ENCODE measurements at places on chromosomes 7 and 10. TPM values are rescaled to one million over a fixed set of nuclear protein-coding genes. Genes with fewer than 3 reads are reported as not detected.

The NIPSNAP2 gene
- total RNA-seq, result 47.7 TPM

The NOLC1 gene
- total RNA-seq, result 37.9 TPM

The GPR85 gene
- total RNA-seq, result 2.9 TPM

DNA sequence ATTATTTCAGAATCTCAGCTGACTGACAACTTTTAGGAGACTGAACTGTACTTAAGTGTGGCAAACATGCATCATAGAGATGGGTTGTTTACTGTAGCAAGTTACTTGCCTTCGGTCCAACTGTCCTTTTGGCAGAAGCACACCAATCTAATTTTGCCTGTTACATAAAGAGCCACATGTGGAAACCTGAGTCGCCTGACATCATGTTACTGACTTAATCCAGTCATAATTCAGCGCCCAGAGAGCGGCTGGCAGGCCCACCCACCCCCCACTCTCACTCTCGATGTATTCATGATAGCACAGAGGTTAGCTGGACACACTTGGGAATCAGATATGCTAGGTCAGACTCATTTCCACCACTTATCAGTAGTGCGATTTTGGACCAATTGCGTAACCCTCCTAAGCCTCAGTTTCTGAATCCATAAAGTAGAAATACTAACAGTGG, 57.3 kb upstream of the CAPZA2 start:
- H3K4me1 ChIP-seq, result peaks cover 25% of the 10 kb centered on the region
- DNase-seq, result no peak
- H3K27me3 ChIP-seq, result no peaks in the 10 kb centered on the region
- no peaks in the 10 kb centered on the region for H3K36me3 ChIP-seq
- no peak overlapping the region for H3K4me3 ChIP-seq

DNA sequence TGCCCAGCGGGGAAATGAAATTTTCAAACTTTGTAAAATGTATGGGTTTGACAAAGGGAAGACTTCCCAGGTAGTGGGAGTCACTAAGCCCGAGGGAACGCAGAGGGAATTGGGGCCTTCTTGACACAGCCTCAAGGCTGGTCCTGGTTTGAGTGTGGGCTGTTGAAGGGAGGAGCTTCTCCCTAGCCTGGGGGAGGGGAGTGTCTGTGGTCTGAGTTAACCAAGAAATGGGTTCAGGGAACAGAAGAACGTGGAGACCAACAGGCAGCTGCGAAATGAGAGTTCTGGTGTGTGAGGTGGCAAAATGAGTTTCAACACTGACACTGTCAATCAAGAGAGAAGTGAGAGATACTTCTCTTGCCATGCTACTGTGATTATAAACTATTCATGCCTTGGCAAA, 32.7 kb upstream of the BAMBI start:
- DNase-seq, result no peak
- no peaks in the 10 kb centered on the region for H3K36me3 ChIP-seq
- H3K4me3 ChIP-seq, result no peak overlapping the region

- peaks cover 7% of the 10 kb centered on the region for H3K36me3 ChIP-seq
- H3K27me3 ChIP-seq, result no peaks in the 10 kb centered on the region
- DNase-seq, result no peak
- H3K27ac ChIP-seq, result no peak overlapping the region
Measured at GRCh38 chr10:74061104-74061503, 63.2 kb downstream of the VCL start.

GRCh38 chr7:50302486-50303334, 1.8 kb upstream of the IKZF1 start:
- peaks cover 16% of the 10 kb centered on the region for H3K27me3 ChIP-seq
- no peak for DNase-seq
- H3K36me3 ChIP-seq, result no peaks in the 10 kb centered on the region

DNA sequence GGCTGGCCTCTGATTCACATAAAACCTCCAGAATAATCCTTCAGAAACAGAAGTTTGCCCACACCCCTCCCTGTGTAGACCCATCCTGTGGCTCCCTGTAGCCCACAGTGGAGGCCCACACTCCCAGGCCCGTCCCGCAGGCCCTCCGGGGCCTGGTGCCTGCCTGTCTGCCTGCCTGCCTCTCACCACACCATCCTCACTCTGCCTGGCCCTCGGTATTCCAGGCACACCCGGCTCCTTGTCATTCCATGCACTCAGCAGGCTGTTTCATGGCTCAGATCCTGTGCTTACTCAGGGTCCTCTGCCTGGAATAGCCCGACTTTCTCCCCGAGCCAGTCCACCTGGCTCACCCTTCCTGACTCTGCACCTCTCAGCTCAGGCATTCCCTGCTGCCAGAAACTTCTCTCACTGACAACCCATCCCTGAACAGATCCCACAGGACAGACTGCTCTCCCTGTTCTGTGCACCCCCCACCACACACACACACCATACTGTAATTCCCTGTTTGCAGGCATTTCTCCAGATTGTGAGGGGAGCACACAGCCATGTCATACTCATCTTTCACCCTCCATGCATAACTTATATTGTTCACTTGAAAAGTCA, 498.0 kb upstream of the ZMIZ1 start:
- DNase-seq, result no peak
- no peak overlapping the region for H3K4me3 ChIP-seq
- H3K27ac ChIP-seq, result no peak overlapping the region

GRCh38 chr10:97169063-97169462, 16.7 kb downstream of the SLIT1 start:
- H3K27me3 ChIP-seq, result peaks cover 5% of the 10 kb centered on the region
- no peaks in the 10 kb centered on the region for H3K4me1 ChIP-seq
- H3K4me3 ChIP-seq, result no peak overlapping the region
- no peak overlapping the region for H3K27ac ChIP-seq

DNA sequence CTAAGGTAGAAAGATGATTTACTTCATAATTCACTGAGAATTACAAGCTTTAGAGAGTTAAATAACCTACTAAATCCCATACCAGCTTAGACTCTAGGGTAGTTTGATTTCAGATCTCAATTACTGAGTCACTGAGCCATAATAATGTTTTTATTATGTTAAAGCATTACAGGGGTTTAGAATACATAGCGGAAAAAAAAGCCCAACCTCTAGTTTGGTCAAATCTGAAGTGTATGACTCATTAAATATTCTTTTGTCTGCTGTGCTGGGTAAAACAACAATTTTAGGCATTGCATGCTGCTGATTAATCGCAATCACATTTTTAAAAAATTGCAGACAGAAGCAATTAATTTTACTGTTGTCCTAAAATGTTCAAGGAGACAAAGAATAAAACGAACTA, 48.5 kb downstream of the MALRD1 start:
- H3K4me1 ChIP-seq, result no peaks in the 10 kb centered on the region
- H3K27me3 ChIP-seq, result no peaks in the 10 kb centered on the region
- H3K36me3 ChIP-seq, result no peaks in the 10 kb centered on the region
- no peak for DNase-seq
- H3K27ac ChIP-seq, result no peak overlapping the region

- DNase-seq, result no peak
- H3K36me3 ChIP-seq, result no peaks in the 10 kb centered on the region
Measured at GRCh38 chr7:130289478-130289877, 3.5 kb upstream of the CPA4 start.

DNA sequence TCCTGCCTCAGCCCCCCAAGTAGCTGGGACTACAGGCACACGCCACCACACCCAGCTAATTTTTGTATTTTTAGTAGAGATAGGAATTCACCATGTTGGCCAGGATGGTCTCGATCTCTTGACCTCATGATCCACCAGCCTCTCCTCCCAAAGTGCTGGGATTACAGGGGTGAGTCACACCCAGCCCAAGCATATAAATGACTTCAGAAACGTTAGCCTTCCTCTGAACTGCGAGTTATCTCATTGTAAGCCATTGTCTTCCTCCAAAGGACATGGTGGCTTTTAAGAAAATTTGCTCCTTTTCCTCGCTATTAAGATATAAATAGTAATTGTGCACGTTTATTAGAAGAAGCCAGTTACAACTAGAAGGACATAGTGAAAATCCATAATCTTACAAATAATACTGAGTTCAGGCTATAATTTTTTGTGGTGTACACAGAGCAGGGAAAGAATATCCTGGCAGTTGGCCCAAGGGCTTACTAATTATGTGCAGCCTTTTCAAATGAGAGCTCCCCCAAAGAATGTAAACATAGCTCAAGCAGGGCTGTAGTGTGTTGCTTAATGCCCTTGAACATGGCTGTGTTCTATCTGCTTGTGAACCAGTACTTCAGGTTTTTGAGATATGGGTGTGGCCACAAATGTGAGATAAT, 495.8 kb downstream of the PARD3 start:
- H3K36me3 ChIP-seq, result no peaks in the 10 kb centered on the region
- H3K27ac ChIP-seq, result peak overlapping the region; percentile 3
- no peaks in the 10 kb centered on the region for H3K27me3 ChIP-seq
- H3K4me3 ChIP-seq, result no peak overlapping the region
- no peak for DNase-seq

DNA sequence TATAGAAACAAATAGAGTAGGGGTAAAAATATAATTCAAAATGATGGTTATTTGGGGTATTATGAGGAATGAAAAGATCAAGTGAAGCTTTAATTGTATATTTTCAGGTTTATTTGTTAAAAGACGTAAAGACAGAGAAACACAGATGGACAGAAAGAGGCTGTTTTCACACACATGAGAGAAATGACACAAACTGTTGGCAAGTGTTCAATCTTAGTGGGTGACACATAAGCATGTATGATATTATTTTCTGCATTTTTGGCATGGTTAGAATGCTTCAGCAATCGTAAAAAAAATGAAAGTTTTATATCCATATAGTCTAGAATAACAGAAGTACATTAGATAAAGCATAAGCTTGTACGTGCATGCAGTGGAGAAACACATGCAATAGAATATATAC, 464.4 kb upstream of the AKR1E2 start:
- no peak overlapping the region for H3K27ac ChIP-seq
- no peak overlapping the region for H3K4me3 ChIP-seq
- H3K4me1 ChIP-seq, result no peaks in the 10 kb centered on the region
- no peaks in the 10 kb centered on the region for H3K36me3 ChIP-seq

DNA sequence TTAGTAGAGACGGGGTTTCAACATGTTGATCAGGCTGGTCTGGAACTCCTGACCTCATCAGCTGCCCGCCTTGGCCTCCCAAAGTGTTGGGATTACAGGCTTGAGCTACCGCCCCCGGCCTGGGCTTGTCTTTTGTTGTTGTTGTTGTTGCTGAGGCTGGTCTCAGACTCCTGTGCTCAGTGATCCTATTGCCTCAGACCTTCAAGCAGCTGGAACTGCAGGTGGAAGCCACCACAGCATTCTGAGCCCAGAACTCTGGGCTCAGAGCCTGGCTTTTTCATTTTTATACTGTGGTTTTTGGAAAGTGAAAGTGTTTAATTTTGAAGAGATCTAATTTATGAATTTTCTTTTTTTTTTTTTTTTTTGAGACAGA, 16.2 kb upstream of the DNAJB6 start:
- no peaks in the 10 kb centered on the region for H3K36me3 ChIP-seq
- no peaks in the 10 kb centered on the region for H3K4me1 ChIP-seq
- no peaks in the 10 kb centered on the region for H3K27me3 ChIP-seq
- no peak for DNase-seq
- H3K27ac ChIP-seq, result no peak overlapping the region

GRCh38 chr10:20299034-20299736, 483.0 kb downstream of the PLXDC2 start:
- no peak for DNase-seq
- H3K27ac ChIP-seq, result no peak overlapping the region
- H3K36me3 ChIP-seq, result no peaks in the 10 kb centered on the region
- no peaks in the 10 kb centered on the region for H3K27me3 ChIP-seq
- no peaks in the 10 kb centered on the region for H3K4me1 ChIP-seq
- H3K4me3 ChIP-seq, result no peak overlapping the region

DNA sequence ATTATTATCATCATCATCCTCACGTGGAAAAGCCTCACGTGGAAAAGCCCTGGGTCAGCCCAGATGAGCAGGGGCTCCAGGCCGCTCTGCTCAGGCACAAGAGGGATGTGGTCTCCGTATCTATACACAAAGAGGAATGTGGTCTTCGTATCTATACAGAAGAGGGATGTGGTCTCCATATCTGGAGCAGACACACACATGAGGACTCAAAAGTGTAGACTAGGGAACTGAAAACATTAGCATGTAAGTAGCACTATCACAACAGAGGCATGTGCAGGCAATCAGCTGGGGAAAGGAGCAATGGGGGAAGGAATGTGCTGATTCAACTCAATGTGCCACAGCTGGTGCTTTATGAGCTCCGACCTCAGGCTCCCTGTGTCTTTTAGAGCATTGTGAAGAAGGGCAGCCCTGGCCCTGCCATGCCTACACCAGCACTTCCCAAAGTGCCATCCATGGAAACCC, 86.5 kb downstream of the PLXNA4 start:
- H3K27me3 ChIP-seq, result no peaks in the 10 kb centered on the region
- H3K4me1 ChIP-seq, result no peaks in the 10 kb centered on the region
- H3K27ac ChIP-seq, result no peak overlapping the region
- H3K36me3 ChIP-seq, result no peaks in the 10 kb centered on the region
- DNase-seq, result no peak

DNA sequence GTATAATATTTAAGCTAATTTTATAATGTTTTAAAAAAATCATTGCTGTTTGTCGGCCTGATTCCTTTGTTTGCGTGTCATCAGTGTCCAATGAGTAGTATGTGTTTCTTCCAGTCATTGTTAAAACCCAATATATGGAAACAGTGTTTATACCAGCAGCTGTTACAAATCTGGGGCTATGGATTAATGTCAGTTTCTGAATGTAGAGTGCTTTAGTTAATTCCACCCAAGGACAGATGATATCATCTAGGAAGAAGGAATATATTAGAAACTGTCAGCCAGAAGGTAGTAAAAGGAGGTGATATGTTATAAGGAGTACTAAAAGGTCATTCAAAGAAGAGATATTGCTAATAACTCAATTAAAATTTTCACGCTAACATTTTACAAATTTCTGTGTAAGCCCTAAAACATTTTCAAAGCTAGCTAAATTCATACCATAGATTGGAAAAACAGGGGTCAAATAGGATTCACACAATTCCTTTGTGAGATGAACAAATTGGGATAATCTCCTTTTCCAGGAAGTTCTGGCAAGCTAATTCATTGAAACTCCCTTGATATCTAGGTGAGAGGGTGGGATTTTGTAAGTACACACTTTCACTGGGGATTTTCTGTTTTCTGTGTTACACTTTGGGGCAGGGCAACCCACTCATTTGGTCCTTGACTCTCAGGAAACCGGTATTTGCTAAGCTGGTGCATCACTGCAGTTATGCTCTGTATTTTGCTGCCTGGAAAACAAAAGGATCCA, 448.8 kb downstream of the LRMDA start:
- no peaks in the 10 kb centered on the region for H3K36me3 ChIP-seq
- no peak for DNase-seq

DNA sequence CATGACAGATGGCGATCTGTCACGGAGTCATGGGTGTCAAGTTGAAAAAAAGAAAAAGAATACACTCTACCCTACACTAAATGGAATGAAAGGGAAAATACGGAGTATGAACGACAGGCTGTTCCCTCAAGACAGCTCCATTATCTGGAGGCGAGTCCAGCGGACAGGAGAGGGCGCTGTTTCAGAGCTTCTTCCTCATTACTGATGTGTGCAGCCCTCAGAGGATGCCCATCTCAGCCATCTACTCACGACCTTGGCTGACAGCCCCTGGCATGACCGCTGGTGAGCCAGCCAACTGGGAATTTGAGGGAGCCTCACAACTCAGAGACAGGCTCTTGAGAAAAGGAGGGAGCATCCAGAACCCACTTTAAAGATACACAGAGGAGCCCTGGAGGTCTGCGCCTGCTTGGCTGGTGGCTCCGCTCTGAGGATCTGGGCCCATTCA, 49.6 kb upstream of the SMNDC1 start:
- no peak overlapping the region for H3K4me3 ChIP-seq
- H3K27ac ChIP-seq, result no peak overlapping the region
- H3K27me3 ChIP-seq, result peaks cover 4% of the 10 kb centered on the region
